ENCODE measurements at places on chromosomes 13 and 19.

GRCh38 chr13:111325146-111325890 lies 4.9 kb downstream of the TEX29 start:
- no peak for DNase-seq

GRCh38 chr19:37997911-37998344 lies 90.9 kb downstream of the SIPA1L3 start:
- no peak for DNase-seq

- no peak for DNase-seq
These were observed 373.0 kb downstream of the FGF14 start for GRCh38 chr13:102028868-102029267.

GRCh38 chr13:91302111-91302510 lies 45.4 kb upstream of the MIR17HG start:
- no peak for DNase-seq

DNA sequence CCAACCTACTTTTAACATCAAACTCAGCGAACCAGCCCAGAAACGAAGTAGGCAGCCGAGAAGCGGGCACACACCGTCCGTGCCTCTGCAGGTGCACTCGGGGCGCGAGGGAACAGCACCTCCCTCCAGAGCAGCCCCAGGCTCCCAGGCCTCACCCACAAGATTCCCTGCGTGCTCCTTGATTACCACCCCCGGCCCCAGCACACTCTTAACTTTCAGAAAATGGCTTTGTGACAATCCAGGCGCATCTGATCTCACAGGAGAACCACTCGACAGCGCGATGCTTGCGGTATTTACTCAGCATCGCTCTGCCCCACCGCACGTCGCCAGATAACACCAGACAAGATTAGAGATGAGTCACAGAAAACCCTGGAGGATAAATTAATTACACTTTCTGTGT lies 134.9 kb upstream of the SPACA7 start:
- DNase-seq: no peak

GRCh38 chr19:29579308-29579910 lies 26.7 kb upstream of the POP4 start:
- DNase-seq: no peak

DNA sequence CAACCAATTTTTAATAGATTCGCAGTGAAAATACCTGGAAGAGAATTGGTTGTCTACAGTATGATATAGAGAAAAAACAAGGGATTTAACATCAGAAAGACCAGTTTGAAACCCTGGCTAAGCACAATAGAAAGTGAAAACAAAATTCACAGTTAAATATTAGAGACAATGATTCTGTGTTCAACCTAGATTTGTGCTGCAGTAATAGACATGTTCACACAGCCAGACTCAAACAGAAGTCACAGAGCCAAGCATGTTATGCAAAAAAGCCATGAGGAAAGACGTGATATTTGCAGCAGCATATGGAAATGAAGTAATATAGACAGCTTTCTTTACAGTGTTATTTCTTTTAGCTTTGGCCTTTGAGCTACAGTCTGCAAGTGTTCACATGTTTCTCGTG lies 48.1 kb downstream of the SCEL start:
- no peak for DNase-seq

Data from left ventricle myocardium superior (tissue), 1 donor.